Hypothalamus (tissue), 51 donors: ENCODE measurements at places on chromosomes 7 and 10.

DNA sequence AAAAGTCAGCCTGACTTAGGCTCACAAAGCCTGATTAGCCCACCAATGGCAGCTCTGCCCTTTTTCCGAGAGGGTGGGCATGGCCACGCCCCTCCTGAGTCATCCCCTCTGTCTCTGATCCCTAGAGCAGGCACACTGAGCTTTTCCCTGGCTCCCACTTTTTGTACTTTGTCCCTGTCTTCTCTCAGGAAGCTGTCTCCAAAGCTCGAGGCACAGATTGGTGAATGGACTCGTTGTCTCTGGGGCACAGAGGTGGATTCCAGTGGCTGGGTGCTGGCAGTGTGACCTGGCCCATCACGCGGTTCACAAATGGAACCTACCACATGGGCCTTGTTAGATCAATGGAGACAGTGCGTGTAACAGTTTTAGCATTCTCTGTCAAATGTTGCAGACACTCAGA, 313.5 kb downstream of the WDR37 start:
- DNase-seq = no peak

DNA sequence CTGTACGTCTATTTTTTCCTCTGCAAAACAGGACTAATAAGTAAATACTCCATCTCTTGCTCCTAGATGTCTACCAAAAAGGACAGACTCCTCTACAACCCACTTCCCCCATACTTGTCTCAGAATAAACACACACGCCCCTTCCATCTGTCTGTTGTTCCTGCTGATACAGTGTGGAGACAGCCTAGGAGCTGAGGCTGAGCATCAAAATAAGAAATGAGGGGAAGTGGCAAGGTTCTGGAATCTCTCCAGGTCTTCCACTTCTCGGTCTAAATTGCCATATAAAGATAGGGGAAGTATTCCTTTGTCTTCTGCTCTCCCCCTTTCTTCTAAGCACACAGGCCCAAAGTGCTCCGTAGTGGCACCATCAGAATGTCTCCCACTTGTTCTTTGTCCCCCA, 30.8 kb upstream of the VSIR start:
- DNase-seq = no peak

- DNase-seq = no peak
Measured at GRCh38 chr7:69534461-69535041, 63.7 kb upstream of the AUTS2 start.

DNA sequence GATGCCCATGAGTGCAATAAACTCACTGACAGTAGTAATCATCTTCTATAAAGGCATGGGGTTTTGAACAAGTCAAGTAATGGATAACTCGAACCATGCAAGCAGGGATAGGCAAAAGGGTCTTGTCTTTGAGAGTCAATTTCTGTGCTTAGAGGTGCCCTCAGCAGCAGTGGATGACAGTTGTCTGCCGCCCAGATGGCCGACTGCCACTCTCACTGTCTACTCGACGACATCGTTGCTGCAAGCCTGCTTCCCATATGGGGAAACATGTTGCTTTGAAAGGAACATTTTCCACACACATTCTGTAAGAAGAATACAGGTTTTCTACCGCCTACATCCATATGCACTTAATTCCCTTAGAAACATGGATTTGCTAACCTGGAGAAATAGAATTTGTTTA, 236.3 kb upstream of the DKK1 start:
- DNase-seq = no peak

- DNase-seq = no peak
Measured at GRCh38 chr10:61877887-61878739, 23.4 kb upstream of the ARID5B start.

- no peak for DNase-seq
Measured at GRCh38 chr7:134174795-134175261, 47.7 kb downstream of the LRGUK start.

- no peak for DNase-seq
Measured at GRCh38 chr7:132871419-132871818, 210.5 kb downstream of the CHCHD3 start.

- DNase-seq = no peak
Measured at GRCh38 chr10:79444199-79445119, 965 bp downstream of the ZCCHC24 start.

GRCh38 chr7:95989301-95989700, 216.9 kb downstream of the DYNC1I1 start:
- DNase-seq = no peak

DNA sequence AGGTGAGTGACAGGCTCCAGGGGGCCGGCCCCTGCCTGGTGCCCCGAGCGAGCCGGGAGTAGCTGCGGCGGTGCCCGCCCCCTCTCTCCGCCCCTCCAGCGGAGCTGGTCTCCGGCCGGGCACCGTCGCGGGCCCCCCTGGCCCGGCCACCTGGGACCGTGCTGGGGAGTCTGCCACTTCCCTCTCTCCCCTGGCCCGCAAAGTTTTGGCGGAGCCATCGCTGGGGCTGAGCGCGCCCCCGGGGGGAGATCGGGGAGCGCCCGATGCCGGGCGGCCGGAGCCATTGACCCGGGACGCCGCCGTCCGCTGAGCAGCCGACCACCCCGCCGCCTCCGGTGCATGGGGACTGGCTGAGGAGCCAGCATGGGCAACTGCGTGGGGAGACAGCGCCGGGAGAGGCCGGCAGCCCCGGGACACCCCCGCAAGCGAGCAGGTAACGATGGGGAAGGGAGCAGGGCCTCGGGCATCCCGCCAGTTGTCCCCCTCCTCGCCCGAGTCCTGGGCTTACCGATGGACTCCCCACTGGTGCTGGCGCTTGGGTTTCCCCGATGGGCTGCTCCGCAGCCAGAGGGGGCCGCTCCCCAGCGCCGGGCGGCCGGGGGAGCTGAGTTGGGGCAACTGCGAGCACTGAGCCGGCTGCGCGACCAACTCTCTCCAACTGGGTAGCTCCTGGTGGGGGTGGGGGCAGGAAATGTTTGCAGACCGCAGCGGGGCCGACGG, at the start of gene UBTD1:
Gene UBTD1, plus strand, starts transcription at position 84 of the 720 bp plus-strand sequence. Its CDS starts 280 bp downstream, at position 364.
- DNase-seq = peak; percentile 75

DNA sequence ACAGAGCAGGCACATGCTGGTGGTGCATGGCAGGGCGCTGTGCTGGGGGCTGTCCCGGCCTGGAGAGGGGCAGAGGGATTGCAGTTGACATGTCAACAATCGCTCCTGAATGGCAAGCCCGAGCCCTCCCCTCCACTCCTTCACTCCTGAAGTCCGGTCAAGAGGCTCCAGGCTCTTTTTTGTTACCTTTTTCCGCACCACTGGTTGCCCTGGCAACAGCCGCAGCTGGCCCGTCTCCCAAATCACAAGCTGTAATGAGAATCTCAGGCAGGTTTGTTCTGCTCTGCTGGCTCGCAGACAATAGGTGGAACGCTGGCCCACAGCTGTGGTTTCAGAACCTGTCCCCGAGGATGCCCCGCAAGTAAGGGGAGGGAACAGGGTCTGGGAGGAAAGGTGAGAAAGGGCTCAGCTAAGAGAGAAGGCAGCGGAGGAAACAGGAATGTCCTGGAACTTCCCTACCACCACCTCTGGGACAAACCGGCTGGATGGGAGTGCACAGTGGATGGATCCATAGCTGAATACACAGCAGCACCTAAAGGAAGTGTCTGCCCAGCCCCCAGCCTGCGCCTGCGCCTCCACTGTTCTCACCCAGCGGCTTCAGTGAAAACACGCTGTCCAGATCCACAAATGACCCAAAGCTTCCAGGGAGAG, 58.9 kb downstream of the CALML3 start:
- DNase-seq = no peak

DNA sequence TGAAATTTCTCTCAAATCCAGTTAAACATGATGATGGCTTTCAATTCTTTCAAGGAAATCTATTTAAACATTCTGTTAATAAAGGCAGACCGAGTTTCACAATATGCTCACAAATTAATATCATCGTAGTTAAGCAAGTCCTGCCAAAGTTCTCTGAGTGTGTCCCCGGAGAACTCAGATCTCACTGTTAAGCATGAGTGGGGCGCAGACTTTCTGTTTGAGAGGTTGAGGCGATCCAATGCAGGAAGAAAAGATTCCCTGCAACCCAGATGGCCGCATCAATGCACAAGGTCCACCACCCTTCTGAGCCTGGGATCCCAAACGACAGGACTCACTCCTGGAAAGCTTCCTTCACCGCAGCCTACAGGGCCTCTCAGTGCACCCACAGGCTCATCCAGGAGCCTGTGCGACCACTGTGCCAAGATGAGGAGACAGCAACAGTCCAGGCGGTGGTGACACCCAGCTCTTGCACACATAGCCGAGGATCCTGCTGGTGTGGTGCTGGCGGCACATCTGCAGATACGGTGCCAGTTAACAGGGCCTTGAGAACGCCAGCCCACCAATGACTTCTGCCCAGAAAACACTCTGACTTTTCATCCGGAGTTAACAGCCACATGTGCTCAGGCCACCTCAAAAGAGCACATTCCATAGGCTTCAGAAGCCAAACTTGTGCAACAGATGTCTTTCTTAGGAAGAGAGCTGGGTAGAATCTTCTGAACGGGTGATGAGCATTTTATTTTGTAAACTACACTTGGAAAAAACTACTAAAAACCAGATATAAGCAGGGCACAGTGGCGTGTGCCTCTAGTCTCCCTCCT, 102.1 kb downstream of the ZRANB1 start:
- DNase-seq = no peak

DNA sequence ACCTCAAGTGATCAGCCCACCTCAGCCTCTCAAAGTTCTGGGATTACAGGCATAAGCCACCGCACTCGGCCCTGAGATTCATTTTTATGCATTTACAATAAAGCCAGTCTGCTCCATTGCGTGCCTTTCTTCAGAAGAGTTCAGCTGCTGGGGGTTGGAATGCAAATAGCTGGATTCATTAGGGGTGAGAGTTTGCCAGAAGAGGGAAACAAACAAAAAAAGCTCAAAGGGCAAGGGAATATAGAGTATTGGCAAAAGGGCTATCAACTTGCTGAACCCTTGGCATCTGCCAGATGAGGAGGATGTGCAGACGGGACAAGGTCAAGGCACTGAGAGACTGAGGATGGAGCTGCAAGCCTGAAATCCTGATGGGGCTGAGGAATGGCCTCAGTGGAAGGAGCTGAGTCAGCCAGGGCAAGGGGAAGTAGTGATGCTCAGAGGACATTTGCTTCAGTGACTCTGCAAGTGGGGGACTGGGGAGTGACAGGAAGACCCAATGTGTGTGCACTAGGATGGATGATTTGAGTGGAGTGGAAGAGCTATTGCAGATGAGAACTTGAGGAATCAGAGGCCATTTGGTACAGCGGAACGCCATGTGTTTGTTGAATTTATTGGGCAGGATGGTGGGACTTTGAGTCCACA, 75.0 kb upstream of the ARMC3 start:
- no peak for DNase-seq

DNA sequence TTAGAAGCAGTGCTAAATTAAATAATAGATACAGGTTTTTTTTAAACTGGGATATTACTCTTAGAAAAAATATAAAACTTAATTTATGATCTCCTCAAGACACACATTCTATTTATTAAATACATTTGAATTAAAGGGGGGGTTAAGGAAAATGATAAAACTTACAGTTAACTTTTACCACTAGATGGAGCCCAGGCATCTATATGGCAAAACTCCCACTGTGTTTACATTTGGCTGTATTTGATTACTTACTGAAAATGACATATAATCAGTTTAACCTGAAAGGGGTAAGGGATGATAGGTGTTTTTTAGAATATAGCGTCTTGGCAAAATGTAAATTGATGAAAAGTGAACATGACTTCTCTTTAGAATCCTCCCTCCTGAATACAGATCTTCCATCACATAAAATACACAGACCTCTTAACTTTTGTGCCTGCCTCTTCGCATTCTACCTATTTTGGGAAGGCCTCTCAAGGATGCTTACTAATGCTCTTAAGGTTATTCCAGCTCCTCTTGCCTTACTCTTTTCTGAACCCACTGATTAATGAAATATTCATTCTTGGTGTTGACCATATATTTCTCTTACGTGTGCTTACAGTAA, 235.7 kb downstream of the AGMO start:
- no peak for DNase-seq

DNA sequence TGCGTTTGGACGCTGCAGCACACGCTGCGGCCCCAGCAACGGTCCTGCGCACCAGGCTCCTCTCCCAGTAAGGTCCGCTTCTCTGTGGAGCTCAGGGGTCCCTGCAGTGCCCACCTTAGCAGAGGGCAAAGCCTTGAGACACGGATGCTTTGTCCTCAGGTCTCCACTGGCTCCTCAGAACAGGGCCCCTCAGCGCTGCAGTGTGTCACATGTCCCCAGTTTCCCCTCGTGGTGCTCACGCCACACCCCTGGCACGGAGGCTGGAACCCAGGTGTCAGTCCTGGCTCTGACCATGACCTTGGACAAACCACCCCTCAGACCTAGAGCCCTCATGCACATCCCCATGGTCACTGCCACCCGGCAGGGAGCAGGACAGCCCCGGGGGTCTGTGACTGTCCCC, 19.9 kb upstream of the GPER1 start:
- DNase-seq = no peak

- no peak for DNase-seq
Measured at GRCh38 chr7:112905413-112905812, 115.2 kb upstream of the TMEM168 start.
